ENCODE measurements at places on chromosomes 11 and 22.

DNA sequence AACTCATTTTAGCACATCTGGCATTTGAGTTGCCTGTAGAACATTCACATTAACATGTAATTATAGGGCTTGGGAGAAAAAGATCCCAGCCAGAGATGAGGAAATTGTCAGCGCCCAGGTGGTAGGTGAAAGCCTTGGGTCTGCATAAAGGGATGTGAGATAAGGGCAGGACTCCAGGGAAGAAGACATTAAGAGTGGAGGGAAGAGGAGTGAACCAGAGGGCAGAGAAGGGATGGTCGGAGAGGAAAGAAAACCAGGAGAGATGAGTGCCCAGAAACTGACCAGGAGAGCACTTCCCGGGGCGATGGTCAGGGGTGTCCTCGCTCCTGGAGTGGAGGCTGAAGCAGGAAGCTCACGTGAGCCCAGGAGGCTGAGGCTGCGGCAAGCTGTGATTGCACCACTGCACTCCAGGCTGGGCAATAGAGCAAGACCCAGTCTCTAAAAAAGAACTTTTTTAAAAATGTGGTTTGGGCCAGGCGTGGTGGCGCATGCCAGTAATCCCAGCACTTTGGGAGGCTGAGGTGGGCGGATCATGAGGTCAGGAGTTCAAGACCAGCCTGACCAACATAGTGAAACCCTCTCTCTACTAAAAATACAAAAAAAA lies 20.3 kb upstream of the DGKZ start:
- no peak for DNase-seq

DNA sequence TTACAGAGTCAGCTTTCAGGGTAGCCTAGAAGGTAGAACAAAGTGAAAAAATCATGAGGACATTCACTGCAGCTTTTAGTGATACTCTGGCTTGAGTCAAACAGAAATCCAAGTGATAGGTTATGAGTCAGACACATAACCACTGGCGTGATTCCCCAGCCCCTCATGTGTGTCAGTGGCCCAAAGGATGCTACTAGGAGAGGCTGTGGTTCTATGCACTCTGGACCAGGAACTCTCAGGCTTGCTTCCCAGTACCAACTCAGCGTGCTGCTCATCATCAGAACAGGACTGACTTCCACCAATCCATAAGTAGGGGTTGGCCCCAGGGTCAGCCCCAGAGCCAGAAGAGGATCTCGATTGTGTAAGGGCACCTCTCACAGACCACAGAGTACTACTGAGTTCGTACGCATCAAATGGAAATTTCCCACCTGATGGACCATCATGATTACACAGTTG lies 116.8 kb downstream of the MED15 start:
- DNase-seq: no peak

DNA sequence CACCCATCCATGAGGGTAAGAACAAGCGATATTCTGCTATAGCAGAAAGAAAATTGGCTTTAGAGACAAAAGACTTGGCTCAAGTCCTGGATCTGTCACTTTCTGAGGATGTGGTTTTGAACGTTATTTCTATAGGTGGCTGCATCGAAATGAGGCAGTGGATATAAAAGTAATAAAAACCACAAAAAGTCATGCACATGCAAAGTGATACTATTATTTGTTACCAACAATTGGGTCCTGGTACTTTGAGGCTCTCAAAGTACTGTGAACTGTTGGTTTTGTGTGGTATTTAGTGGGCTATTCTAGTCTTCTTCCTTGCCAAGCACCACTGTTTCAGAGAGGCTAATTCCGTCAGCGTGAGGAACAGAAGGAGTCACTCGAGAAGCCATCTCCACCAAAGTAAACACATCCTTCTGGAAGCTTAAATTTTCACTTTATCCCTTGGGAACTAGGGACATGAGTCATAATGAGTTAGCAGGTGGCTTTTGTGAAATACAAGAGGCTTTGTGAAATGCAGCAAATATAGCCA lies 13.1 kb downstream of the UBASH3B start:
- DNase-seq: peak; percentile 24

DNA sequence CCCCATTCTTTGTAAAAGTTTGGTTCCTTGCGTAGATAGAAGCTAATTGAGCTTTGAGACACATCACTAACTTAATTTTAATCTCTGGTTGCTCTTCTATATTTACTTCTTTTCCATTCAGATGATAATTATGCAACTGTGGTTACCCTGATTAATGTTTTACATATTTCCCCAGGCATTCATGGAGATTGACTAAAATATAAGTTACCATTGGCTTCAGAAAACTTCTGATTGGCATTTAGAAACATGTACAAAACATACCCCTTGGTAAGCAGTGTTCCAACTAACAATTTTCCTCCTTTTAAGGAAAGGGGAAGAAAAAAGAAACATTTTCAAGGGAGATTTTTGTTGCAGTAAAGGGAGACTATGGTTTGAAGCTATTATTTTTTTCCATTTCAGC lies 43.9 kb downstream of the FAT3 start:
- no peak for DNase-seq

GRCh38 chr11:86617502-86617901 lies 54.9 kb downstream of the ME3 start:
- no peak for DNase-seq

DNA sequence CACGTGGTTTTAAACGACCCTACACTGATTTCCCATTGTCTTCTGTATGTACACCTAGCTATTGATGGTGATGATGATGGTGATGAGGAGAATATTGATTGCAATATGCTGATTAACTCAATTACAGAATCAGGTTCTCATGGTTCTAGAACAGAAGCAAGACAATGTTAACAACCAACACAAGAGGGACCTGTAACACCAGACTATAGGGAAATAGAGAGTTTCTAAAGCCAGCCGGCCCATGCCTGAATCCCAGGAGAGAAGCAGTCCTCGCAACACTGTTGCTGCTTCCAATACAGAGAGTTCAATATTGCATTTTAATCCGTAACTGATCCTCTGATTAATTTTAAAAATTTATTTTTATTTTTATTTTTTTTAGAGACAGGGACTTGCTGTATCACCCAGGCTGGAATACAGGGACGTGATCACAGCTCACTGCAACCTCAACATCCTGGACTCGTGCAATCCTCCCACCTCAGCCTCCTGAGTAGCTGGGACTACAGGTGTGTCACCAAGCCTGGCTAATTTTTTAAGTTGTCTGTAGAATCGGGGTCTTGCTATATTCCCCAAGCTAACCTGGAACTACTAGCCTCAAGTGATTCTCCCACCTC lies 22.2 kb upstream of the UBASH3B start:
- peak; percentile 31 for DNase-seq

DNA sequence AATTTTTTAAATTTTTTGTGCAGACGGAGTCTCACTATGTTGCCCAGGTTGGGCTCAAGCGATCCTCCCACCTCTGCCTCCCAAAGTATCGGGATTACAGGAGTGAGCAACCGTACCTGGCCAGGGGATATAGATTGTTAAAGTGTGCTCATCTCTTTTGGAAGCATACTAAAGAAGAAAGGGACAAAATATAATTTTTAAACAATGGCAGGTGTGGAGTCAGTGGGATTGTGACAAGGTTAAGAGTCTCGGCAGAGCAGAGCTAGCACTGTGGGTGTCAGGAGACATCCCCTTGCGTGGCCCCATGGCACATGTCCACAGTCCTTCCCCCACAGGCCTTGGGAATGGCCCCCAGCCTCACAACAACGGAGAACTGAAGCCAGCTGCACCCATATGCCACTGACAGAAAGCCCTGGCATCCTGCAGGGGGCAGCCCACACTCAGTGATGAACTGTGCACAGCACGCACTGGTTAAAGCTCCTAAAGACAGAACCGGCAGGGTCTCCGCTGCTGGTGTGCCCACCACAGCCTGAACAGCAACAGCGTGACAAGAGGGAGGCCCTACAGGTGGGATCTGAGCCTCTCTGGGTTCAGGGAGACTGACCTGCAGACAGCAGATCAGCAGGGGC lies 29.9 kb downstream of the SERPIND1 start:
- peak; percentile 11 for DNase-seq

DNA sequence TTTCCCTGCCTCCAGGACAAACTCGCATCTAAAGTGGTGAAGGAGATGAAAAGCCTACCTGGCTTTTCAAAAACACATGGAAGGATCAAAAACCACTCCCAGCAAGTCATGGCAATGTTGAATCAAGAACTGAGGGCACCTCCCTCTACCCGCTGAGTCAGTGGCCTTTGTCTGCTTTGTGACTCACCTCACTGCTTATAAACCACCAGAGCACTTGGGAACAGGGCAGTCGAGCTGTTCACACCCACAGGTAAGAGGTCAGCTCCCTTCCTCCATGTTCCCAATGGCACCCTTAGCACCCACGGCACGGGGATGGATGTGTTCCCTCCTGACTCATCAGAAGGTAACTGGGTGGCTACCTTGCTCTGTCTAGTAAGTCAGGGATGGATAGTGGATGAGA lies 21.7 kb downstream of the TENM4 start:
- no peak for DNase-seq

GRCh38 chr22:19579880-19580279 lies 55.7 kb upstream of the CLDN5 start:
- no peak for DNase-seq

DNA sequence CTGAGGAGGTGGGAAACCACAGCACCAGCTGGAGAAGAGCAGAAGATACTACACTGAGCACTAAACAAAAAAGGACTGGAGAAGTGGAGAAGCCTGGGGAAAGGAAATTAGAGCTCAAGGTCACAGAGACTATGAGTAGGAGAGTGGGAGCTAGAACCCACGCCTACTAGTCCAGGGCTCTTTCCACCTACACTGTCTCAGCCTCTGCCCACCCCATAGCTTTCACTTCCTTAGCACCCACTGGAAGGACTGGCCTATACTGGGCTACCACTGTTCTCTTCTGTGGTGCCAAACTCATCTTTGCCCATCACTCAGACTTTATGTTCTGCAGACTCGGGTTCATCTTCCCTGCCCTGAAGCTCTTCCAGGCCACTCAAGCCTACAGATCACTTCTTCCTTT lies 94.3 kb upstream of the PHOX2A start:
- no peak for DNase-seq

GRCh38 chr11:118939953-118940598 lies 14.3 kb upstream of the BCL9L start:
- DNase-seq: no peak

- no peak for DNase-seq
Observed at GRCh38 chr11:134266841-134267251, 9.3 kb upstream of the GLB1L3 start.

- DNase-seq: peak; percentile 24
Observed at GRCh38 chr11:14645985-14646900, 2.6 kb downstream of the PDE3B start.

GRCh38 chr11:117303646-117304315 lies 12.3 kb downstream of the BACE1 start:
- no peak for DNase-seq

GRCh38 chr11:59480359-59480758 lies 7.2 kb downstream of the OR4D10 start:
- DNase-seq: no peak

DNA sequence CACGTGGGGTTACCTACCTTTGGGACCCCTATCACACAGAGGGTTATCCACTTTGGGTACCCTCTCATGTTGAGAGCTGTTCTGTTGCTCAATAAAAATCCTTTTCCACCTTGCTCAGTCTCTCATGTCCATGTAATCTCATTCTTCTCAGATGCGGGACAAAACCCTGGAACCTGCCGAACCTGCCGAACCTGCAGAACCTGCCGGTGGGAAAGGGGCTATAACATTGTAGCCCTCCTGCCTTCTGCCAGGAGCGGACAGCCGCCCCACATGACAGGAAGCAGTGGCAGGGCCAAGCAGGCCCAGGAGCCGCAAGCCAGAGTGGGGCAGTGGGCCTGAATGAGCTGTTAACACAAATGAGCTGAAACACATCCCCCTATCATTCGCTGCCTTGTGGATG lies 18.1 kb downstream of the NPAT start:
- no peak for DNase-seq

GRCh38 chr22:24994070-24994763 lies 41.7 kb downstream of the KIAA1671 start:
- peak; percentile 50 for DNase-seq

DNA sequence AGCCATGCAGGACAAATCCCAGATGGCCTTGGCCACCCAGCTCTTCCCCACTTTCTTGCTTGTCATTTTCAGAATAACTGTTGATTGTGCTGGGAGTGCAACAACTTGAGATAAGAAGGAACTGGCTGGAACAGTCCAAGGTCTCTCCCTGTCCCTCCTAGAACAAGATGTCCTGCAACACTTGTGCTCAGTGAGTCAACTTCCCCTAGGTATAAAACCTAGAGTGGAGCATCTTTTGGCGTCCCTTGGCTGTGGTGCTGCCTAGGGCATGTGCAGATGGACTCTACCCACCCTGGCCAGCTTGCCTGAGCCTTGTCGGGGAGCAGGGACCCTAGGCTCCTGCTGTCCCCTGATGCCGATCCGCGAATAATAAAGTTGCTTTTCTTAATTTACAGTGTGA lies 86.0 kb upstream of the SLC22A12 start:
- DNase-seq: no peak

- peak; percentile 62 for DNase-seq
Observed at GRCh38 chr11:61947486-61948210, 2.5 kb upstream of the BEST1 start.

GRCh38 chr11:85359859-85360258 lies 267.3 kb downstream of the DLG2 start:
- no peak for DNase-seq

DNA sequence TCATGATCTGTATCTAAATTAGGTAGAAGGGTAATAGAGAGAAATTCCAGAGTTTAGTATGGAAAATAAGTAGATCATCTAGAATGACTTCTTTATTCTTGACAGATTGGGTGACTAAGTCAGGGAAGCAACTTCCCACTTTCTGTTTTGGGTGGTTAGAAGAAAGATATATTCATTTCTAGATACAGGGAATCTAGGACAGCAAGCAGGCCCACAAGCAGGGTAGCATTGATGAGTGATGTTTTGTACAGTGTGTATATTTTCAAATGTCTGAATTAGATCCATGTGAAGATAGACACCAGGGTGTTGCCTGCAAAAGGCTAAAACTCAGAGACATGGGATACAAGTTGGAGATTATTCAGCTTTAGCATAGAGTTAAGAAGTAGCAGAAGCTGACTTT lies 674.4 kb downstream of the CNTN5 start:
- no peak for DNase-seq

DNA sequence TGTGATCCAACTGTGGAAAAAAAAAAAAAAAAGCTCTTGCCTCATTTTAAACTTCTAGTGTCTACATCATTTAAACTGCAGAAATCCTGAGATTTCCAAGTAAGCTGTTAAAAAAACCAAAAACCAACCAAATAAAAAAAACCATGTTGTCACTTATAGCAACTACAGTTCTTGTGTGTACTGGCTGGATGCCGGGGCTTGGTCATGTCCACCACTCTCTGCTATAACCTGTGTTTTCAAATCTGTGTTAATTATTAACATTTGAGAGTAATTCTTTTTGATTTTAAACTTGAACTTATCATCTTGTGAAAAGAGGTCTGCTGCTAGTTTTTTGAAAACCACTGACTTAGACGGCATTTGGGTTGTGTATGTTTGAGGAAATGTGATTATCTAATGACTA lies 32.2 kb upstream of the BID start:
- no peak for DNase-seq

Data from immature natural killer cell (primary cell).